H54 (cell line): ENCODE measurements at places on chromosomes 13 and 19.

- no peak for DNase-seq
Observed at GRCh38 chr19:35170359-35171061, 16.0 kb downstream of the FXYD5 start.

DNA sequence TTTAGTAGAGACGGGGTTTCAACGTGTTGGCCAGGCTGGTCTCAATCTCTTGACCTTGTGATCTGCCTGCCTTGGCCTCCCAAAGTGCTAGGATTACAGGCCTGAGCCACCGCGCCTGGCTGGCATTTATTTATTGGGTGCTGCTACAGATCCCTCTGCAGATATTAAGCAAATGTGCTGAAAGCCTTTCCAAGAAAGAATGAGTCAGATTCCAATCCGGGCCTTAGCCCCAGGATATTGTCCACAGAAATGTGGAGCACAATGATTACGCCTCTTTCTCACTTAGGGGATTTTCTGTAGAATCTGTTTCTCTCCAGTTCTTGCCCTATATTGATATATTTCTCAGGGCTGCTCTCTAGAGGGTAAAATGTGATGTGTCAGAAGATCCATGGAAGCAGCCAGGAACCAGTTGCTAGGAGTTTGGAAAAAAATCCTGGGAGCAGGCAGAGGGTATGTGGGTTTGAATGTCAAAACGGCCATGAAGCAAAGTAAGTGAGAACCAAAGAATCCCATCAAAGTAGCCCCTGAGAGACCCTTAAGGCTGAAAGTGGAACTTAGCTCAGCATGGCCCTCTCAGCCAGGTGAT is 24.8 kb upstream of the IGFL4 start:
- no peak for DNase-seq

DNA sequence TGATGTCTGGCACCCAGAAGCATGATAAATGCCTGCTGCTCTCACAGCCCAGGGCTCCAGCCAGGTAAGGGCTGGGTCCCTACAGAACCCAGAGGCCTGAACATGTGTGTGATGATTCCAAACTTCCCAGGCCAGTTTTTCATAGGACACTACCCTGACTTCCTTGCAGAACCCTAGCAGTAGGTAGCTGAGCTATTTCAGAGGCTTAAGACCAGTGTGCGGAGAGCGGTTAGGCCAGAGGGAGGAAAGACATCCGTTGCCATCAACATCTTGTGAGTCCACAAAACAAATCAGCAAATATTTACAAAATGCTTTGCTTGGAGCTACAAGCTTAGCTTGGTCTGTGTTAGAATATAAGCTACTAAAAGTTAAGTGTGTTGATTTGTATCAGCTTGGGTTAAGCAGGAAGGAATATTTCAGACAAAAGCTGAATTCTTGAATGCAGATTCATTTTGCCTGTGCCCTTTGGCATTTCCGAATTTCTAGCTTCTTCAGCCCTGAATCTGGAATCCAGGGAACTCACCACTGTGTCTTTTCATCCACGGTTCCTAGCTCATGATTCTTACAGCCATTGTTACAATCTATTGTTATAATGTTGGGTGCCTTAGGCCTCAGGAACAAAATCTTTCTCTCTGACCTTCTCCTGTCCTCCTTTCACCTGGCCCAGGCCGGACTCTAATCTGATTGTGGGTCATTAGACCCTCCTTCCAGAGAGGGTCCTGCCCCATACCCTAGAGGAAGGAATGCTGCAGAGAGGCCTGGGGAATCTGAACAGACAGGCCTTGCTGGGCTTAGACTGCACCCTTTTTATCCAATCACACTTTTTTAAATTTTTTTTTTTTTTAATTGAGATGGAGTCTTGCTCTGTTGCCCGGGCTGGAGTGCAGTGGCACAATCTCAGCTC is 12.4 kb downstream of the RAB20 start:
- no peak for DNase-seq

- DNase-seq = no peak
Observed at GRCh38 chr19:1591421-1592023, 1.1 kb downstream of the MBD3 start.

GRCh38 chr19:35641515-35642151 is at the start of gene ETV2:
TSS of gene ETV2 (plus strand) at chr19:35641745. CDS start at chr19:35642461, 716 bp downstream.
- no peak for DNase-seq

DNA sequence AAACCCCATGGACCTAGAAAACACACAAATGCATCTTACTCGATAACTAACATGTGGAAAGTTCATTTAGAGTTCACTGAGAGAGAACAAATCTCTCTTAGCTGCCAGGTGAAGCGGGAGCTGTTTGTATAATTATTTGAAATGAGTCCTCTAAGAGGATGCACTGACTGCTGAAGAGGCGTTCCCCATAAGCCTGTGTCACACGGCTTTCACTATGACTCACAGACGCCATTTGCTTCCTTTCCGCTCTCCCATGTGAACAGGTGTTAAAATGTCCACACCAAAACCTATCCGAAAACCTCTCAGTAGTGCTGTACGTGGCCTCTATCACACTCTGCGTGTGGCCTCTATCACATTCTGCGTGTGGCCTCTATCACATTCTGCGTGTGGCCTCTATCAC is 101.8 kb downstream of the SOX1 start:
- DNase-seq = no peak

DNA sequence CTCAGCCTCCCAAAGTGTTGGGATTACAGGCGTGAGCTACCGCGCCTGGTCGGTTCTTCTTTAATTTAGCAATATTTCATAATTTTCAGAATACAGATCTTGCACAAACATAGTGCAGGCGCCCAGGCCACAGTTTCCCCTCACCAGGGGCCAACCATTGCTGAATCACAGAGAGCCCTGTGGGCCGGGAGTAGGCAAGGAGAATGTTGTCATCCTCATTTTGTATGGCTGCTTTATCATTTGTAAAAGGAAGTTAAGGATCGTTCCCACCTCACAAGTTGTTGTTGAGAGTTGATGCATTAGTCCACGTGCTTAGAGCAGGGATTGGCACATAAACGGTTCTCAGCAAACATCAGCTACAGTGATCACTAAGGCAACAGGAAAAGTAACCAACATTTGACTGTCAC is 30.2 kb downstream of the MEIS3 start:
- DNase-seq = no peak

- no peak for DNase-seq
Observed at GRCh38 chr13:23985060-23985459, 87.8 kb upstream of the C1QTNF9B start.

- DNase-seq = no peak
Observed at GRCh38 chr13:50950849-50951248, 41.3 kb downstream of the RNASEH2B start.

- DNase-seq = no peak
Observed at GRCh38 chr13:24147570-24147963, 13.0 kb upstream of the SPATA13 start.

DNA sequence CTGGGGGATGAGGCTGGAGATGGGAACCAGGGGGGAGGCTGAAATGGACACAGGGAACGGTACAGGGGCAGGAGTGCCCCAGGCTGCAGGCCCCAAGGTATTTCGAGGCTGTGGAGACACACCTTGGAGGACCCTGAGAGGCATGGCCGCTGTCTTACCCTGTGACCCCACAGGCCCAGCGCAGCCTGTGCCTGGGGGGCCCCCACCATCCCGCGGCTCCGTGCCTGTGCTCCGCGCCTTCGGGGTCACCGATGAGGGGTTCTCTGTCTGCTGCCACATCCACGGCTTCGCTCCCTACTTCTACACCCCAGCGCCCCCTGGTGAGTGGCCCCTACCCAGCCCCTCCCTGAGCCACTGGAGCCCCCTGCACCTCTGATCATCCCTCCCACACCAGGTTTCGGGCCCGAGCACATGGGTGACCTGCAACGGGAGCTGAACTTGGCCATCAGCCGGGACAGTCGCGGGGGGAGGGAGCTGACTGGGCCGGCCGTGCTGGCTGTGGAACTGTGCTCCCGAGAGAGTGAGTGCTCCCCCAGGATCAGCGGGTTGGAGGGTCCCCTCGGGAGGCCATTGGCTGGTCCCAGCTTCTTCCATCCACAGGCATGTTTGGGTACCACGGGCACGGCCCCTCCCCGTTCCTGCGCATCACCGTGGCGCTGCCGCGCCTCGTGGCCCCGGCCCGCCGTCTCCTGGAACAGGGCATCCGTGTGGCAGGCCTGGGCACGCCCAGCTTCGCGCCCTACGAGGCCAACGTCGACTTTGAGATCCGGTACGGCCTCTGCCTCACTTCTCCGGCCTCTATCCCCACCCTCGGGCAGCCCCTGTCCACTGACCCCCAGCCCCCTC is 16.9 kb upstream of the SPIB start:
- DNase-seq = no peak

- DNase-seq = no peak
Observed at GRCh38 chr13:50078231-50078894, 63.1 kb downstream of the KCNRG start.

DNA sequence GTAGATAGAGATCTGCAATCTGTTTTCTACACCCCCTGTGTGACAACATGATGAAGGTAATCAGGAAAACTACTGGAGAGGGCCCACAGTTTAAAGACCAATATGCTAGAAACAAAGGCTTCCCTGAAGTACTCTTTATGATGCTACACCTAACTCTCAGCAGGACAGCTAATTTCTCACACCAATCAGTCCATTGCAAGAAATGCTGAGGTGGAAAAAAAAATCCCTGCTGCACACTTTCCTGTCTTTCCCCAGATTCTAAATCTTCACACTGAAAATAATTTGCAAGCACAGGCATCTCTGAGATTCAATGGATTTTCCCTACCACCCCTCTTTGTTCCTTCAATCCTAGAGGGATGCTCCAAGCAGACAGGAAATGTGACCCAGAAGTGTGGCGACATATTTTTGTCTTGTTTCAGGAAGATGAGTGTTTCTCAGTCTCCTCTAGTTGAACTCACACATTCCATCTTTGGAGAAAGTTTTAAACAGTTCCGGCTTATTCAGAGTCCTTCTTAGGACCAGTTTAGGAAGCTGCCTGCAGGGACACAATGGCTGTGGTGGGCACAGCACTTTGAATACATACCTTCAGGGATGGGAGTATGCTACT is 671.6 kb downstream of the DIAPH3 start:
- no peak for DNase-seq

DNA sequence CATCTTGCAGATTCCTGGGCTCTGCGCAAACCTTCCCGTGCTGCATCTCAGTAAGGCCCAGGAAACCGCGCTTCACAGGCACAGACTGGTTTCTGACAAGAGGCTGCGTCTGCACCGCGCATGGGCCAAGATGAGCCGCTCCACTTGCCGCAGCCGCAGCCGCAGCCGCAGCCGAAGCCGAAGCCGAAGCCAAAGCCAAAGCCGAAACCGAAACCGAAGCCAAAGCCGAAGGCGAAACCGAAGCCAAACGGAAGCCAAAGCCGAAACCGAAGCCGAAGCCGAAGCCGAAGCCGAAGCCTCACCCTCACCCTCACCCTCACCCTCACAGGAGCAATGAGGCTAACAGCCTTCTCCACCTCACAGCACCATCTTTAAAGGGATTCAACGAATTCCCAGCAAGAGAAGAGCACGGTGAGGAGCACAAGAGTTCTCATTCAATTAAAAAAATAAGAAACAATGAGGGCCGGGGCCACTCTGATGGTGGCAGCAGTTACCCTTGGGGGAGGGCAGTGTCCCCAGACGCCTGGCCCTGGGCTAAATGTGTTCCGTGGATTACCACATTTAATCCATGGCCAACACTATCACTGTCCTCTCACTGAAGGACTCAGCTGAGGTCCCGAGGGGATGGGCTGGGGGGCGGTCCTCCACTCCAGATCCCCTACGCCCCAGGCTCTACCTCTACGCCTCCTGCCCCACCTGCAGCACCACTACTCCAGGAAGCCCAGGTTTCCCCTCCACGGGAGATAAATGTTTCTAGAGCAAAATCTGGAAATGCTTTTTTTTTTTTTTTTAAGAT is 29.1 kb downstream of the ZNF787 start:
- no peak for DNase-seq

- no peak for DNase-seq
Observed at GRCh38 chr13:85013006-85013405, 786.2 kb downstream of the SLITRK6 start.

GRCh38 chr13:33123066-33123859 is 107.0 kb downstream of the KL start:
- DNase-seq = no peak

GRCh38 chr19:18338541-18338940 is 1.9 kb upstream of the PGPEP1 start:
- DNase-seq = no peak

DNA sequence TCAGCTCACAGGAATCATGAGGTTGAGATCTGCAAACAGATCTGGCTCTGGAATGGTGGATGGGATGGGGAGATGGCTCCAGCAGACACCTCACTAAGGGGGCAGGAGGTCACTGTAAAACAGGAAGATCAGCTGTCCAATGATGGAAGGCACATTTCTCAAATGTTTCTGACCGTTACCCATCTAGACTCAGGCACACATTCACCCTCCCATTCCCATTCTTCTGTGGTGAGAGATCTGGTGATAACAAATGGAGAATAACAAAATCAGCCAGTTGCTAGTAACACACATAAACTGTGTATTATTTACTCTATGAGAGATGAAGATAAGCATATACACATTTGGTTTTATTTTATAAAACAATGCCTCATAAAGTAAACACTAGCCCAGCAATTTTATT is 235.9 kb downstream of the TSHZ3 start:
- DNase-seq = no peak

DNA sequence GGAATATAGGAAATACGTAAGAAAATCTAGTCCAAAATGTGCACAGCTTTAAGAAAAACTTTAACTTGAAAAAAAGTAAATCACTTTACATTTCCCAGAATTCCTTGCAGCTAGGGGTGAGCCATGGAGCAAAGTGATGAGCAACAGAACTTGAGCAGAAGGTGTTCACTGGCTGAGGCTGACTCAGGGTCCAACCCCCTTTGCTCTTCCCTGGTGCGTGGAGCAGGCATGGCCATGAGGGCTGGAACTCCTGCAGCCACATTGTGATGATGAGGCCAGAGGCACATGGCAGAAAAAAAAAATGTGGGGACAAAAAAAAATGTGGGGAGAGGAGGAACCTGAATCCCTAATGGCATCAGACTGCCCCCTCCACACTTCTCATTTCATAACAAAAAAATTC is 9.9 kb upstream of the PLA2G4C start:
- no peak for DNase-seq

DNA sequence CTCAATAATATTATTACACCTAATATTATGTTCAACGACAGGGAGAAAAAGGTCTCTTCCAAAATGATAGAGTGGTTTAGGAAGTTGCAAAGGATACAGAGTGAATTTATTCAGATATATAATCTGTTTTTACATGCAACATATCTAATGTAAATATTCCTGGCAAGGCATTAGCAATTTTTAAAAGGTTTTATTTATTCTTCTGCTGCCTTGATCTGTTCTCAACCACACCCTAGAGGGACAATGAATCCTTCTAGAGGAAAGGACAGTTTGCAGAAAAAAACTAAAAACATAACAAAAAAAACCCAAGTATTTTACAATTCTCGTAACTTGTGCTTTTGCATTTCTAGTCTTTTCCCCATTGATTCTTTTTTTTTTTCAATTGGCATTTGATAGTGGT is 459.6 kb downstream of the KLF12 start:
- no peak for DNase-seq

DNA sequence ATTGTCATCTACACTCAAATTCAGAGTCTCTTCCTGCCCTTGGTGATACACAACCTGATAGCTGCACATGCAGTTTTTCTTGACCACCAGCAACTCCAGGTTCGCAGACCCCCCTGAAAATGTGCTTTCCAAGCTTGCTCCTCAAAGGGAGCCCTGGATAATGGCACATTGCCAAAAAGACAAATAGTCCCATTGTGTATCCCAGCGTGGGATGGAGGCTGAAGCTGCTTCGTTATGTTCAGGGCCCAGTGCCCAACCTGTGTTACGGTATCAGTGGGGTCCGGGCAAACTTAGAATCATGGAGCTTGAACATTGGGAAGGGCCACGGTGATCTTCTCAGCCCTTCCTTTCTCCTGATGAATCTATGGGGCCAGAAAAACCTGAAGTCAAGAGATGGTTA is 173.0 kb downstream of the TEX29 start:
- DNase-seq = no peak

GRCh38 chr19:40147693-40148347 is 43.4 kb upstream of the MAP3K10 start:
- DNase-seq = peak; percentile 81
